ENCODE measurements at places on chromosomes 4 and X. TPM values are rescaled to one million over a fixed set of nuclear protein-coding genes. Genes with fewer than 3 reads are reported as not detected.

MTMR1 gene
- total RNA-seq = 35.1 TPM

GRCh38 chrX:42269186-42269585 is 345.8 kb upstream of the CASK start:
- H3K27ac ChIP-seq = no peak overlapping the region
- H3K4me3 ChIP-seq = no peak overlapping the region
- no peaks in the 10 kb centered on the region for H3K27me3 ChIP-seq
- H3K36me3 ChIP-seq = no peaks in the 10 kb centered on the region
- H3K4me1 ChIP-seq = no peaks in the 10 kb centered on the region
- no peak for DNase-seq

- H3K36me3 ChIP-seq = no peaks in the 10 kb centered on the region
- DNase-seq = peak; percentile 62
- H3K27ac ChIP-seq = peak overlapping the region; percentile 91
Measured at GRCh38 chrX:11792461-11793421, 34.7 kb downstream of the MSL3 start.

GRCh38 chrX:132634521-132634920 is 145.7 kb upstream of the MBNL3 start:
- no peak for DNase-seq
- peaks cover 62% of the 10 kb centered on the region for H3K27me3 ChIP-seq
- no peak overlapping the region for H3K4me3 ChIP-seq
- no peaks in the 10 kb centered on the region for H3K4me1 ChIP-seq

SPANXD gene
- total RNA-seq = not detected

GRCh38 chrX:53003111-53003510 is 44.8 kb upstream of the FAM156A start:
- H3K27me3 ChIP-seq = peaks cover 58% of the 10 kb centered on the region
- DNase-seq = no peak
- H3K27ac ChIP-seq = no peak overlapping the region
- no peak overlapping the region for H3K4me3 ChIP-seq

TMPRSS11A gene
- total RNA-seq = not detected

- H3K27ac ChIP-seq = no peak overlapping the region
- peak; percentile 4 for DNase-seq
- H3K36me3 ChIP-seq = no peaks in the 10 kb centered on the region
- peaks cover 12% of the 10 kb centered on the region for H3K4me1 ChIP-seq
Measured at GRCh38 chr4:109998867-109999584, 86.3 kb downstream of the EGF start.

XAGE1B gene
- total RNA-seq = not detected

DNA sequence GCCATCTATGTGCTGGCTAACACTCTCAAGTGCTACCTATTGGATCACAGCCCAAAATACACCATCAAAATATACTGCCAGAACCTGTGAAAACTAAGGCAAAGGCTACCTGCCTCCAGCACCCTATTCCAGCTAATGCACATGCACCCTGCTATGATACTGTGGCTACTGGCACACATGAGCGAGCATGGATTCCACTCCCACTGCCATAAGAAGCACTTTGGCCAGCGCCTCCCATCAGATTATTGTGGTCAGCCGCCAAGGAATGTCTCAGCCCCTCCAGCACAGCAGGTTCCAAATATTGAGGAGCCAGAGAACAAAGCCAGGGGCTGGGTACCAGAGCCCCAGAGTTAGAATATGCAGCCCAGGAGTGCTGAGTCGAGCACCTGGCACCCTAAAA is 32.5 kb upstream of the TMPRSS11F start:
- H3K27ac ChIP-seq = no peak overlapping the region
- no peaks in the 10 kb centered on the region for H3K36me3 ChIP-seq
- no peak overlapping the region for H3K4me3 ChIP-seq
- H3K4me1 ChIP-seq = no peaks in the 10 kb centered on the region
- H3K27me3 ChIP-seq = peaks cover 7% of the 10 kb centered on the region

DNA sequence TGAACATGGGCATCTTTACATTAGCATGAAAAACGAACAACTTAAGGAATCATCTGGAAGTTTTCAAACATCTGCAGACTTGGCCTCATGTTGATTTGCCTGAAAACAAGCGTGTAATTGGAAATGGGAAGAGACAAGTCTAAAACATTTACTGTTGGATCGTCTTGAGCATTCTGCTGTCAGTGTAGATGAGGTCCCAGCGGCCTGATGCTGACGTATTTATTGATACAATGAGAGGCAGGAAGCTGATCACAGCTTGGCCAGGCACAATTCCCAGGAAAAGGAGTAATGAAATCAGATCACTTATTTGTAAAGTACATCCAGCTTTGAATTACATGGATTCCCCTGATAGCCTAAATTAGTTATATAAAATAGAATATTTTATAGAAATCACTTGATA is 210.6 kb downstream of the CLCN4 start:
- no peak overlapping the region for H3K4me3 ChIP-seq
- no peaks in the 10 kb centered on the region for H3K36me3 ChIP-seq
- no peak for DNase-seq
- no peaks in the 10 kb centered on the region for H3K27me3 ChIP-seq
- no peaks in the 10 kb centered on the region for H3K4me1 ChIP-seq
- no peak overlapping the region for H3K27ac ChIP-seq

AMBN gene
- total RNA-seq = not detected
